ENCODE measurements at places on chromosomes 3 and 15.

- no peak for DNase-seq
These were observed 27.9 kb upstream of the SLC12A8 start for GRCh38 chr3:125240496-125240895.

- no peak for DNase-seq
These were observed 306.4 kb upstream of the ROPN1 start for GRCh38 chr3:124298301-124298700.

- DNase-seq = no peak
These were observed 194.7 kb downstream of the NEK10 start for GRCh38 chr3:27174530-27174929.

GRCh38 chr15:55007561-55007960 lies 189.2 kb downstream of the RSL24D1 start:
- DNase-seq = no peak

DNA sequence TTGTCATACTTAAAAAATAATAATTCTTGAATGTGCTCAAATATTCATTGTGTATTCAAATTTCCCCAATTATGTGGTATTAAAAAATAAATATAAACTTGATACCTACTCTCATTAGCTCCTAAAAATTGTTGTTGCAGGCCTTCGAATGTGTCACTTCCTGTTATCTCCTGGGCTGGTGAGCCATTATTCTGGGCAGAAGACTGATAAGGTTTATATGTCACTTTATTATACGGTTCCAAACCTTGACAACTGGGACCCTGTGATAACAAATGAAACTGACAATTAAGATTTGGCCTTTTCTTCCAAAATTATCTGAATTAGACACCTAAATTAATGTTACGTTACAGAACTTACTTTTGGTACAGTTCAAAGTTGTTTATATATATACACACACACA lies 15.0 kb downstream of the CEP152 start:
- DNase-seq = no peak

DNA sequence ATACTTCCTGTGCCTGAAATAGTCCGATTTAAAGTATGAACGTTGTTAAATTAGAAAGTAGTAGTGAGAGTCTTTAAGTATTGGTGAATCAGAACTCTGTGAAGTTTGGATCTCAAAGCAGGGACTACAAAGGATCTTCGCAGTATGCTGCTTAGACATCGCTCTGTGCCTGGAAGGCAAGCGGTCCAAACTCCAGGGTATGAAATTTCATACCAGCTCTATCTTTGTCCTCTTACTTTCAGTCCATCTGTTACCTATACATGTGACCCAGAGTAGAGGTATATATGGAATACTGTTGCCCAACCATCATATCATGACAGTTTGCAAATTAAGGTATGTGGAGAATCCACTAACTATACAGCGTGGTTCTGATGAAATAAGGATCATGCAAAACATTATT lies 34.5 kb downstream of the VPS8 start:
- DNase-seq = no peak

GRCh38 chr3:78022232-78022631 lies 982.3 kb downstream of the ROBO2 start:
- DNase-seq = no peak

DNA sequence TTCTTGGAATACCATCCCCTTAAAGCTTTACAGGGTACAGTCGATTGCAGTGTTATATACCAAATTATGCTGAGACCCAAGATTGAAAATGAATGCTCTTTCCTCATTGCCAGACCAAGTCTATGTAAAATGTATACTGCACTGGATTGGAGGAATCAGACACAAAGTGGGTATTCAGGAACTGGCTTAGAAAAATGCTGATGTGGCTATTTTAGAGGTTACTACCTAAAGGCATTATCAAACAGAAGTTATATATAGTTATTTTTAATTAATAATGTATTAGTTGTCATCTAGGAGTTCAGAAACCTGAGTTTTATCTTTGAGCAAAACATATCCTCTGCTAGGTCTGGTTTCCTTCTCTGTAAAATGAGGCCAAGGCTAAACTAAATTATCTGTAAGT lies 3.6 kb upstream of the SPG21 start:
- no peak for DNase-seq

DNA sequence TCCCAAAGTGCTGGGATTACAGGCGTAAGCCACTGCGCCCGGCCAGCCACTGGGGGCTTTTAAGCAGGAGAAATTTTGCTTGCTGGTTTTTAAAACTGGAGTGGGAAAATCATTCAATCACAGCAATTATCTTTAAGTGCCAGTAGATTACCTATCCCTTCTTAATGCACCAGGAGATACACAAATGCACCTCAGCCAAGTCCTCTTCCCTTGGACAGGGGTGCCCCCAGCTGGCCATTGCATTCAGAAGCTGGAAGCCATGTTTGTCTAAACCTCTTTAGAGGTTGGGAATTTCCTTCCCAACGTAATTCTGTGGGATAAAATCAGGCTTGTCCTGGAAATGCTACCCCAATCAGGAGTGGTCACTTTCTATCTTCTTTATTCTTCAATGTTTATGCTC lies 26.6 kb downstream of the MIX23 start:
- DNase-seq = no peak

- DNase-seq = no peak
These were observed 445.1 kb downstream of the MECOM start for GRCh38 chr3:169218314-169218983.

DNA sequence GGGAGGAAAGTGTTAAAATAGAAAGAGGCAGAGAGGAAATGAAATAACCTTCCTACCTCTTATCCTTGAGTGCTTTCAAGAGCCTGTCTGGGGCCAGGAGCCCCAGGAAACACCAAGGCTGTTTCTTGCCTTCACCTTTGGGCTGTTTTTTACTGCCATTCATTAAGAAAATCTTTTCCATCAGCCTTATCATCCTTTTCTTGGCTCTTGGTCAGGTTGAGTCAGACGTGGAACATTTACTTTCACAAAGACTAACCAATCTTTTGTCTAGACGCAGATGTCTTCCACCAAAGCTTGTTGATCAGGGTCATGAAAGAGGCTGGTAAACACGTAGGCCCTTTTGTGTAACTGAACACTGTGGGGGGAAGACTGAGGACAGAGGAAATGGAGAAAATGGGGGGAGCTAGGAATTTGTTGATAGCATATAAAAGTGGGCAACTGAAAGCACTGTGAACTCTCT lies 151.0 kb upstream of the THBS1 start:
- no peak for DNase-seq

DNA sequence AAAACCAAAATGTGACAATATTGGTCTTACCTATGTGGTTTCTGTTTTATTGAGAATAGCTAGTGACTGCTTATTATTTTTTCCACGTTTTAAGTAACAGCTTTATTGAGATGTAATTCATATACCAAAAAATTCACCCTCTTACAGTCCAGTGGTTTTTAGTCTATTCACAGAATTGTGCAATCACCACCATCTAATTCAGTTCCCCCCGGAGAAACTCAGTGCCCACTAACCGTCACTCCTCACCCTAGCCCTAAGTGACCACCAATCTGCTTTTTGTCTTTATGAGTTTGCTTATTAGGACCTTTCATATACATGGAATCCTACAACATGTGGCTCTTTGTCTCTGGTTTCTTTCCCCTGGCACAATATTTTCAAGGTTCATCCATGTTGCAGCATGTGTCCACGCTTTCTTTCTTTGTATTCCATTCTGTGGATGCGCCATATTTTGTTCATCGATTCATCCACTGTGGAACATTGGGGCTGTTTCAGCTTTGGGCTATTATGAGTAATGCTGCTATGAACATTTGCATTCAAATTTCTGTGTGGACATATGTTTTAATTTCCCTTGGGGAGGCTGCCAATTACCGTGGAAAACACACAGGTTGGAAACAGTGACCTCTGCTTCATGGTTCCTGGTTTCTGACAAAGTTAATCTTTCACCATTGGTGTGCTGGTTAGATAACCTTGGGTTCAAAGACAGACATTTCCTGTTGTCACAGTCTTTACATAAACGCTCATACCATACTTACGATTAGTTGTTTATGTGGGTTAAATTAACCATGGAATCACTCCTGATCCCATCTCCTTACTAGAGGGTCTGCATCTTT lies 3.2 kb upstream of the BCL2L10 start:
- no peak for DNase-seq

- DNase-seq = no peak
These were observed 24.9 kb downstream of the APPL1 start for GRCh38 chr3:57252404-57252803.

DNA sequence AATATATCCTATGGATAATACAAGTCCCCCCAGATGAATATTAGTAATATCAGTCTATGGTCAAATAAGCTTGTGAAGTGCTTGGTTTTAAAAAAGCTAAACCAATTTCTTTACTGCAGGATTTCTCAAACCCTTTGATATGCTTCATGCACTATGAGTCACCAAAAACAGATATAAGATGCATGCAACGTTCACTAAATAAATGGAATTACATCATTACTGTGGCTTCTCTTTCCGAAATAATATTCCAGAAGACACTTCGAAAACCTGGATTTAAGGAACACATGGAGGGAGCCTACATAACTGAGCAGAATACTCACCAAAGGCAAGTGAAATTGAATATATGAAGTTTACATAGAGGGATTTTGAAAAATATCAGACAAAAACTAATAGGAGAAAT lies 126.3 kb upstream of the ABI3BP start:
- DNase-seq = no peak

- DNase-seq = no peak
These were observed 6.0 kb upstream of the AMOTL2 start for GRCh38 chr3:134380249-134380648.

- no peak for DNase-seq
These were observed 134.2 kb downstream of the RPL22L1 start for GRCh38 chr3:170735821-170736220.

GRCh38 chr3:161423911-161424522 lies 52.7 kb upstream of the SPTSSB start:
- DNase-seq = no peak

DNA sequence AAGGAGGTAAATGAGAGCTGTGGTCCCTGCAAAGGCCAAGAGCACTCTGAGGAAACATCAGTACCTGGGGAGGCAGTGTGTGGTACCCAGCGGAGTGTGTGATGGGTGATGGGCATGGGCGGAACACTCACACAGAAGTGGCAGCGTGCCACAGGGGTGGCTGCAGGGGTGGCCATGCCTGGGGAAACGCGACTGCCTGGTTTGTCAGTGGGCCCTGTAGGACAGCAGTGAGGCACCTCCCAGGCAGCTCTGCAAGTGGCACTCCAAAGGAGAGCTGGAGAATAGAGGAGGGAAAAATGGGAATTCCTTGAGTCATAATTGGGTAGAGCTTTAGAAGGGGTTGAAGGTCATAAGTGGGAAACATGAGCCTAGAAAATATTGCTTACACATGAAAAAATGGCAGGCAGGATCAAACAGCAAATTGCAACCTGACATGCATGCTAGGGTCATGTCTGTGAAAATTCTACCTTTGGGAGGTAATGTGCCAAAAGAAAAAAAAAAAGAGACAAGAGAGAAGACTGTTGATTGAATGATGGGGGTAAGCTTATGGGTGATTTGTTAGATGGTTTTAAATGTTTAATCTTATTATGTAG lies 138.4 kb downstream of the RPLP1 start:
- no peak for DNase-seq

DNA sequence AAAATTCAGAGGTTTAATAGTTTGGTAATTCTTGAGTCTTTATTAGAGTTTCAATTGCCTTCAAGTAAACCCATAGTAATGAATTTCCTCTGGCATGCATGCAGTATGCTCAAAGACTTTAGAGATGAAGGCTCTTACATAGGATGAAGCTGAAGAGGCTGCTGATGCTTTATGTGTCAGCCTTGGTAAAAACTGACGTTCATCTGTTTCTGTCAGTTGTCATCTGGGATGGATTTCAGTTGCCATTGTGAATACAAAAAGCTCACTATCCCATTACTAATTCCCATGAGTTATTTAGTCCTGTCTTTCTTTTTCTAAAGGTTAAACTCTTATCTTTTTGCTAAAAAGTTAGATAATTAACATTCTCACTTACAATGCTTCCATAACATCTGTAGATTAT lies 136.9 kb upstream of the GBE1 start:
- no peak for DNase-seq

DNA sequence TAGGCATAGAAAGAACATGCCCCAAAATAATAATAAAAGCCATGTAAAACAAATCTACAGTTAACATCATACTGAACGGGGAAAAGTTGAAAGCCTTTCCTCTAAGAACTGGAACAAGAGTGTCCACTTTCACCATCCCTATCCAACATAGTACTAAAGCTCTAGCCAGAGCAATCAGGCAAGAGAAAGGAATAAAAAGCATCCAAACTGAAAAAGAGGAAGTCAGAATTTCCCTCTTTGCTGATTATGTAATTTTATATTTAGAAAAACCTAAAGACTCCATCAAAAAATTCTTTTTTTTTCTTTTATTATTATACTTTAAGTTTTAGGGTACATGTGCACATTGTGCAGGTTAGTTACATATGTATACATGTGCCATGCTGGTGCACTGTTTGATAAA lies 661.6 kb upstream of the CBLB start:
- no peak for DNase-seq

DNA sequence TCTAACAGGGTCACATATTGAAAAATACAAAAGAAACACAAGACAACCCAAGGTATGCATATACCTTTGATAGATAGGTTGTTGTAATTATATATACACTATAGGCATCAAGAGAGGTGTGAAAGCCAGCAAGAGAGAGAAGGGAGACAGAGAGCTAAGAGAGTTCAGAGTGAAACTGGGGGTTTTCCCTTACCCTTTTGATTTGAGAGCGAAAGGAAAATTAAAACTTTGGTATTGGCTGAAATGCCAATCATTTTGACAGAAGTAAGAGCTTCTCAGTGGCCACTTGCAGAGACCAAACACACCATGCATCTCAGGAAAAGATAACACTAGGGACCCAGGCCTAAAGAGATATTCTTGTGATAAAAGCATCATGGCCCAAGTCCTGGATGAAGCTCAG lies 183.6 kb downstream of the SHOX2 start:
- no peak for DNase-seq

DNA sequence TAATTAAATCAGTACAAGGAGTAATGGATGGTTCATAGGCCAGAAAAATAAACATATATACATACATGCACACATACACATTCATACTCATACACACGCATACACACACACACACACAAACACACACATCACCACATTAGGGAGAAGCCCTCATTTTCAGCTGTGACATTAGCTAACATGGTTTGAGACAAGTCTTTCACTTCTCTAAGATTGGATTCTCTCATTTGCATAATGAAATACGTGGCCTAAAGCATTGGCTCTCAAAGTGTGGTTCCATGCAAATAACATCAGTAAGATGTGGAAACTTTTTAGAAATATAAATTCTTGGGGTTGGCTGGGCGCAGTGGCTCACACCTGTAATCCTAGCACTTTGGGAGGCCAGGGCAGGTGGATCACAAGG lies 452.6 kb downstream of the TAFA4 start:
- no peak for DNase-seq

GRCh38 chr3:105448338-105448982 lies 81.8 kb downstream of the ALCAM start:
- no peak for DNase-seq

GRCh38 chr3:139974809-139975425 lies 39.9 kb downstream of the CLSTN2 start:
- DNase-seq = no peak

DNA sequence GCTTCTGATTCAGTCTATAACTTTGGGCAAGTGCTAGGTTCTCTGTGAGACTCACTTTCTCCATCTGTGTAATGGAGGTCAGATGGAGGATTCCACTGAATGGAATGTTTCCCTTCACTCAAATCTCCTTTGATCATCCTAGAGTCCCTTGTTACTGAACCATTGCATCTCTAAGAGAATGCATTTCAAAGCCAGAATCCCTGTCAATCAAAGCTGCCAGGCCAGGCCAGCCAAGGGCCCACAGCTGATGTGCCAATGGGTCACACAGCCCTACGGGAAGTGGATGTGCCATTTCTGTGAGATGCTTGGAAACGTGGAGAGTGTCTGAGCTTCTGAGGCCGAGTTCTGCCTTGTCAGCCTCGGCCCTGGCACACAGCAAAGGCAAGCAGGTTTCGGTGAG lies 32.4 kb downstream of the SCN5A start:
- no peak for DNase-seq
